ENCODE measurements at places on chromosomes 1 and 21. TPM values are rescaled to one million over a fixed set of nuclear protein-coding genes. Genes with fewer than 3 reads are reported as not detected.

The PSEN2 gene
- polyA plus RNA-seq: 19.5 TPM

The XCL2 gene
- polyA plus RNA-seq: not detected

DNA sequence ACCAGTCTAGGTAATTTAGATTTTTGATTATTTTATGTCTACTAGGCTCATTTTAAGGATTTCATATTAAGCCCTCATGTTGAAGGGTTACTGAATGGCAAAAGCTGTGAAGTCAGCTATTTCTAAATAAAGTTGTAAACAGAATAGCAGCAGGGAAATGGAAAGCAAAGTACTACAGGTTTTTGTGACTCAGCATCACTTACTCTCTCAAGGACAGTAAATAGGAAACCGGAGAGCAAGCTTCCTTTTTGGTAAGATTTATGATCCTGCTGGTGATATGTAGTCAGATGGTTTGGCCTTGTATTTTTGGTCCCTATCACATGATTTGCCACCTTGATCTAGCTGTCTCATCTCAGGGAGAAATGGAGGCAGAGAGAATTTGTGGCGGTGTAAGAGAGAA lies 226.0 kb downstream of the RPS6KC1 start:
- no peak for DNase-seq

DNA sequence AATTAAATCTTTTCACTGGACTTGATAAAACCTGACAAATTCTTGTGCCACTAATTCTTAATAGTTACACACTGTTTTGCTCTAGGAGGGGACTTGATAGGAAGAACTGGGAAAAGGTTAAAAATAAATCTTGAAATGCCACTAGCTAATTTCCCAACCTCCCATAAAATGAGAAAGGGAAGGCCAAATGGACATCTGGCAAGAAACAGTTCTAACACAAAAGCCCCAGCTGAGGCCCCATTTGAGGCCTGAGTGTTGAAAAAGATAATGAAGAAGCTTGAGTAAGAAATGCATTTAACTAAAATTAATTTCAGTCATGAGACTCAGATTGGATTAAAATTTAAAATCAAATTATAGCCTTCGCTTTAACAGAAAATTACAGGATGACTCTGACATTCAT lies 11.2 kb upstream of the RAP1GAP start:
- no peak for DNase-seq

GRCh38 chr1:95561346-95561745 lies 327.3 kb downstream of the RWDD3 start:
- no peak for DNase-seq

Measured in fibroblast of lung (primary cell).